T-helper 1 cell (primary cell): ENCODE measurements at places on chromosomes 3 and 15.

- no peak for DNase-seq
Observed at GRCh38 chr3:66383998-66384745, 116.7 kb downstream of the LRIG1 start.

- DNase-seq, result no peak
Observed at GRCh38 chr3:56189536-56189935, 278.7 kb downstream of the ERC2 start.

- no peak for DNase-seq
Observed at GRCh38 chr15:40925863-40926658, 3.1 kb upstream of the DLL4 start.

- no peak for DNase-seq
Observed at GRCh38 chr3:33884701-33885100, 86.3 kb downstream of the PDCD6IP start.

DNA sequence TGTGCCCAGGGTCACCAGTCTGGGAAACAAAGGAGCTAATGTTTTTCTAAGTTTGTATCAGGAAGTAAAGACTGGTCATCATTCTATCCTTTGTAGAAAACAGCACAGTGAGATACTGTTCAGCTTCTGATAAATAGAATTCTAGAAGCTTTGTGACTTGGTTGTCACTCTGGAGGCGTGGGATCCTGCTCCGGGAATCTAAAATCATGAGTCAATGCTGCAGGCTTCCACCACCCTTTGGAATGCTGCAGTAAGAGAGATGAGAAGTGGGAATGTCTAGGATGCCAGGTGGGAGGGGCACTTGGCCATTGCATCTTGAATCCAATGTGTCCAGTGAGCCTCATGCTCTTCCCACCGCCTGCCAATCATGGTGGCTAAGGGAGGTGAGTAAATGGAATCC, 40.9 kb downstream of the SAMMSON start:
- no peak for DNase-seq

- peak; percentile 78 for DNase-seq
Observed at GRCh38 chr3:141556034-141556433, 69.2 kb downstream of the RASA2 start.

DNA sequence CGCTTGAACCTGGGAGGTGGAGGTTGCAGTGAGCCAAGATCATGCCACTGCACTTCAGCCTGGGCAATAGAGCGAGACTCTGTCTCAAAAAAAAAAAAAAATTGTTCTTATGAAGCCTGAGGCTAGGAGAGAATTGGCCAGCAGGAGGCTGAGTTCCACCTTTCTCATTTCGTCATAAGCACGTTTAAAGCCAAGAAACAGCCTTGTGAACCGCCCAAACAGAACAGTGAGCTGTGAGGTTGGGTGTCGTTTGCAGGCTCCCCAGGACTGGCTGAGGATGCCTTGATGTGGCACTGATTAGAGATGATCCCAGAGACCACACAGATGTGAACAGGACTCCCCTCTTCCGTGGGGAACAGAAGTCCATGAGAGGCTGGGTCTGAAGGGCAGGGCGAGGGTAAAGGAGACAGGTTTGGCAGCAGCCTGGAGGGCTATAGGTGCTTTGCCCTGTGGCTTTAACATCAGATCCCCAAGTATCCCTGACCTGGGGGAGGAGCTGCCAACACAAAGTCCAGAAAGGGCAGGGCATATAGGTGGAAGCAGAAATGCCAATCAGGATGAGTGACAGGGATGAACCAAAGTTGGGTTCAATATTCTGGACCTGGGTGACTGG, 52.9 kb downstream of the CLEC3B start:
- no peak for DNase-seq

DNA sequence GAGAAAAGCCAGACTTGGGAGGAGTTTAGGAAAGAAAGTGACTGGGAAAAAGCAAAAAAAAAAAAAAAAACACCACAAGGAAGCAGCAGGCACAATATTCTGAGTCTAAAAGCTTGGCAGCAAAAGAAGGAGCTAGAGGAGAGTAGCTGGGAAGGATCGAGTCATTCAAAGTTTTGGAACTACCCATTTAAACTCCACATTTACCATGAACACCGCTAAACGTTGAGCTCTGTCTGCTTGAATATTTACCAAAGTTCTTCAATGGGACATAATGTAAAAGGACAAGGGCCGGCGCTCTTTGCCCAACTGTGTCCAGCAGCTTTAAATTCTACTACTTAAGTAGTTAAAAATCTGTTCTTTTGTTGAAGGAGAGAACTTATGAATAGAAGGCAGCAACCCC, 481.9 kb downstream of the FOXP1 start:
- DNase-seq, result no peak

DNA sequence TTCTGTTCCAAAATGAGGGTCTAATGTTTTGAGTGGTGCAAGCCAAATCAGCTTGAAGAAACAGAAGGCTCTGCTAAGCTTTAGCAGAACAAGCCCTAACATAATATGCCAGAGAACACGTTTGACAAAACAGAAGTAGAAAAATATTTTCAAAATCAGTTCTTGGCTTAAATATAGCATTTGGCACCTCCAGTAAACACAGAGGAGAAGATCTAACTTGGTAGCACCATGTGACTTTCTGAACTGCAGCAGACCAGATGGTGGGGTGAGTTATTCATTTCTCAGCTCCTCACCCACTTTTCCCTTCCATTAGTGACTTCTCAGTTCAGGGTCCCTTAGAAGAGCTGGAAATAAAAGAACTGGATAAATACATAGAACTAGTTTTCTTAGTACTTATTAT, 395.8 kb downstream of the MAGI1 start:
- DNase-seq, result no peak

DNA sequence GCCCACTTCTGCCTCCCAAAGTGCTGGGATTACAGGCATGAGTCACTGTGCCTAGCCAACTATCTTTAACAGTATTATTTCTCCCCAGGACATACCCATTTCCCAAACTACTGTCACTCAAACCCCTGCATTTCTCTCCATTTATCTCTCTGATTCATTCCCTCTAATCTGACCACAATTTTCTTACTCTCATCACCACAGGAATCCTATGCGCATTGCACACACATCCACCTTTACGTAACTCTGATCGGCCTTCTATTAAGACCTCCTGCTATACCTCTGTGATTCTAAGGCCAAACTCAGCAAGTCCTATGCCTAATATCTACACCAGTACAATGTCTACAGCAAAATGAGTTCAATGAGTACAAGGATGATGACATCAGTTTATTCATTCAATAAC, 235.0 kb downstream of the ULK4 start:
- DNase-seq, result no peak

DNA sequence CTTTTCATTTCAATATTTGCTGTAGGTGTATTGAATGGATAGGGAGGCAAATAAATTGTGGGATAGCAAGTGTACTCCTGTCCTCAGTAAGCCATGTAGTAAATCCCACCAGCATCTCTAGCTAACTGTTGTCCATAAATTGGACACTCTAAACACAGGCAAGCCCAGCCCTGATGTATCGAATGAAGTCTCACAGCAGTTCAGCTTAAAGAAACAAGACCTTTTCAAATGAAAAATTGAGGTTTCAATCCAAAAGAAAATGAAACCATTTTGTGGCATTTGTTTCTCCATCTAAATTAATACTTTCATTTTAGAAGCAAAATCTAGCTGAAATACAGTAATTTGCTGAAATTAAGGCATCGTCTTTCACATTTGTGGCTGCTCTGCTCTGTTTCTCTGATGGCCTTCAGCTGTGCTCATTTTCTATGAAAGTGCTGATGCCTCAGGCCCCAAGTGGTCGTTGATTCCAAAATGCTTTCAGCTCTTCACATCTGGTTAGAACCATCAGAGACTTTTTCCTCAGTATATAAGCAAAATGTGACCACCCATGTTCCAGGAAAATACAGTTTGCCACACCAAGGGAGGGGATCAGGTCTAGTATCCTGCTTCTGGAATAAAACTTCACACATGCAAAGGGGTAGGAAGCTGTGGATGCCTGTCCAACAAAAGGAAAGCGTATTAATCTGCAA, 245.0 kb downstream of the ZMAT3 start:
- DNase-seq, result no peak

GRCh38 chr3:112561484-112561733, 353 bp downstream of the ATG3 start:
- DNase-seq, result no peak

- DNase-seq, result peak; percentile 52
Observed at GRCh38 chr3:126476166-126477060, 722 bp upstream of the ZXDC start.

GRCh38 chr15:62163397-62164013, 1.6 kb downstream of the C2CD4B start:
- no peak for DNase-seq

- no peak for DNase-seq
Observed at GRCh38 chr3:106251160-106251892, 382.5 kb upstream of the CBLB start.

DNA sequence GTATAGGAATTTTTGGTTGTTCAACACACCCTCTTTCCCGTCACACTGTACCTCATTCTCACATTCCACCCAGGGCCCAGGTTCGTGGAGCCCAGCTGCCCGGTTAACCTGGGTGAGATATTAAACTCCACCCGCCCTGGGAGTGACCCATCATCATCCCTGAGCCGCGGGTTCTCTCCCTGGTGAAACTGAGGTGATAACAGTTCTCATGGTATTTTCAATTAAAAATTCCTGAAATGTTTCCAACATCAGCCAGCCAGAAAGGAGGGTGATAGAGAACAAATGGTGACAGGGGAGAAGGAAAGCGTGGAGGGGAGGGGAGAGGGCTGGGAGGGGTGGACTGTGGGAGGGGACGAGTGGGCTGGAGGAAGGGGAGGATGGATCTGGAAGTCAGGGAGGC, 148.8 kb downstream of the ALDH1A2 start:
- DNase-seq, result no peak

DNA sequence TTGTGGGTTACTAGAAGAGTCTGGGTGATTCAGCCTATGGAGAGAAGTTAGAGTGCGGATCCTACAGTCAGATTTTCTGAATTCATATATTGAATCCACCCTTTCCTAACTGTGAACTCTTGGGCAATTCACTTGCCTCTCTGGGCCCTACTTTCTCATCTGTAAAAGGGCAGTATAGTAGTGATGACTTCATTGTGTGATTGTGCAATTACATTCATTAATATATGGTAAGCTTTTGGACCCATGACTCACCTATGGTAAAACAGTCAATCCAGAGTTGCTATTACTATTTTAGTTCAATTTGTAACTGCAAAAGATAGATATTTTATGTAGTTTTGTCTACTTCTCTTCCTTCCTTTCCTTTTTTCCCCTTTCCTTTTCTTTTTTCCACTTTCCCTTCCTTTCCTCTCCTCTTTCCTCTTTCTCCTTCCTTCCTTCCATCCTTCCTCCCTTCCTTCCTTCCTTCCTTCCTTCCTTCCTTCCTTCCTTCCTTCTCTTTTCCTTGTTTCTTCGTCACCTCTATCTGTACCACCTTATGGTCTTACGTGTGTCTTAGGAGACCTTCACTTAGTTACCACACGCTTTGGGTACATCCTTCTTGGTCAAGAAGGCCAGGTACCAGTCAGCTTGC, 37.0 kb downstream of the GMNC start:
- DNase-seq, result no peak

GRCh38 chr15:50496692-50497091, 49.8 kb downstream of the USP50 start:
- no peak for DNase-seq

- no peak for DNase-seq
Observed at GRCh38 chr15:66599536-66600239, 33.9 kb upstream of the LCTL start.

GRCh38 chr15:40038275-40038637, 725 bp downstream of the SRP14 start:
- no peak for DNase-seq

GRCh38 chr15:60095711-60096110, 91.6 kb downstream of the FOXB1 start:
- DNase-seq, result no peak

DNA sequence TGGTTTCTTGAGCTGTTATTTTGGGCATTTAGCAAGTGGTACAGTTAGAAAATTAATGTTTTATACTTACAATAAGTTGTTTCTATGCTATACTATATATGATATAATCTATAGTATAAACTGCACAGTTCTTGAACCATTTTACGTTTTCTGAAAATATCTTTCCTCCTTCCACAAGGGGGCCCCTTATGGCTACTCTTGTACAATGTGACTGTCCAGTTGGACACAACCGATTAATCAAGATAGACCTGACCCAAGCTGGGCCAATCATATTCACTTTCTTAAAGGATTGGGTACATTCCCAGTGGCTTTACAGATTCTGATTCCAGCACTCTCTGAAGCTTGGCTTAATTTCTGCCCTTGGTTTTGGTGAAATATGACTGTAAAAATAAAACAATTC, 953.4 kb downstream of the AGBL1 start:
- DNase-seq, result no peak

DNA sequence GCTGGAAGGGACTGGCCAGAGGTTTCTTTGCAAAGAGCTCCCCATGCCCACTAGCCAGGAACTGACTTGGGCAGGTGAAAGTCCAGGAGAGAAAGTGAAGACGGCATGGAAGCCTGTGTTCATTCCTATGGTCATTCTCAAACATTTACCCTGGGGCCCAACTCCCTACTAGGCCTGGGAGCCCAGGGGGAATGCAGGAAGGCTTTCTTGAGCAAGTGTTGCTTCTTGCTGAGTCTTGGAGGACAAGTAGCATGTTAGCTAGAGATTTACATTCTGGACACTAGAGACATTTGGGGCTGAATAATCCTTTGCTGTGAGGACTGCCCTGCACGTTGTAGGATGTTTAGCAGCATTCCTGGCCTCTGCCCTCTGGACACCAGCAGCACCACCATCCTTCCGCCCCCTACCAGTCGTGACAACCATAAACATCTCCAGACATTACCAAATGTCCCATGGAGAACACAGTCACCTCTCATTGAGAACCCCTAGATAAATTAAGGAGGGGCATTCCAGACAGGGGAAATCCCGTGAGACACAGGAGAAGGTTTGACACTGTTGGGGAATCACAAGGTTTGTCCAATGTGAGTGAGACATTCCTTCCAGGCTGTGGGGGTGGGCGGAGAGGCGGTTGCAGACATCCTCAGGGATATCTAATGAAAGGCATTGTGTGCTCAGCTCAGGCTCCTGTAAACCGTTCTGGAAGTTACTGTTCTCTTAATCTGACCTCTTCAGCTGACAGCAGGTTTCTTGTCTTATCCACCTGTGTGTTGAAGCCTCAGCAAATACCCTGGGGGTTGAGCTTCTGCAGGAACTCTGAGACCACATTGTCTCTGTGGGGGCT, 236.2 kb downstream of the TLE3 start:
- DNase-seq, result no peak

- DNase-seq, result no peak
Observed at GRCh38 chr3:10437995-10438901, 67.1 kb downstream of the ATP2B2 start.

- DNase-seq, result no peak
Observed at GRCh38 chr15:99006904-99007495, 592 bp downstream of the PGPEP1L start.

DNA sequence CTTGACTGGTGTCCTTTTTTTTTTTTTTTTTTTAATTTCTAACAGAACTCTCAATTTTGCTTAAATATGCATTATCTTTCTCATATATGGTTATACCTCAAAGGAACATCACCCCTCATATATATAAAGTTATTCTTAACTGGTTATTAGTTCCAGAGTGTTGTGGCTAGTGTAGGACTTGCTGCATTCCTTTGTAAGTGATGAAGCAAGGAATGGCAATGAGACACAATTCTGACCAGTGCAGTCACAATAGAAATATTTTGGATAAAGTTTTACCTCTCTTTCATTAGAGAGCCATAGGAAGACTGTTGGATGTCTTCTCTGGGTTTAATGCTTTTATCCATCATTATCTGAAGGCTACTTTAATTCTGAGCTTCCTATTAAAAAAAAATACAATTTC, 75.5 kb upstream of the CBLB start:
- DNase-seq, result no peak
